ENCODE measurements at places on chromosomes 16 and 17.

DNA sequence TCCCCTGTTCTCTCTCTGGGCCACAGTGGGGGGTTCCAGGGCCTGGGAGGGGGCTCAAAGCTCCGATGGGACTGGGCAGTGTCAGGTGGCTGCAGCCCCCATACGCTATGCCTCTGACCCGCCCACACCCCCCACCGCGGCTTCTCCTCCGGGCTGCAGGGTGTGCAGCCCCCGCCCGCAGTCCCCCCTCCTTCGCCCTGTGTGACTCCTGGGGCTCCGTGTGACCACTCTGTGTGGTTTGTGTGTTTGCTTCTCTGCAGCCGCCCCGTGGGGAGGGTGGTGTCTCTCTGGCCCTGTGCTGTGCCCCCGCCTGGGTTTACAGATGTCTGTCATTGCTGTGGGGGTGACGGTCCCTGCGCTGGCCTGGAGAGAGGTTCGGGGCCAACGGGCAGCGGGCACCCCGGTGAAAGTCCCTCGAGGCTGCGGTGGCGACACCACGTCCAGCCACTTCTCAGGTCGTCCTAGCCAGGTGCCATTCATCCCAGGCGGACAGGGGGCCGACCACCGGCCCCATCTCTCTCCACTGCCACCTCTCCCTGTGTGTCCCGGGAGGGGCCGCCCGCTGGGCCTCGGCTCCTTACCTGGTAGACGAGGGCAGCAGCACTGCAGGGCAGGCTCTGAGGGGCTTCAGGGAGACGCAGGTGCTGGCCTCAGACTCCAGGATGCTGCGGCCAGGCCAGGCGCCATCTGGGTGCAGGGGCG, 5.5 kb downstream of the SSTR5 start:
- no peak for DNase-seq

GRCh38 chr16:82146957-82147356, 23.1 kb downstream of the MPHOSPH6 start:
- DNase-seq = no peak

- no peak for DNase-seq
Observed at GRCh38 chr16:48206594-48207242, 37.4 kb upstream of the LONP2 start.

DNA sequence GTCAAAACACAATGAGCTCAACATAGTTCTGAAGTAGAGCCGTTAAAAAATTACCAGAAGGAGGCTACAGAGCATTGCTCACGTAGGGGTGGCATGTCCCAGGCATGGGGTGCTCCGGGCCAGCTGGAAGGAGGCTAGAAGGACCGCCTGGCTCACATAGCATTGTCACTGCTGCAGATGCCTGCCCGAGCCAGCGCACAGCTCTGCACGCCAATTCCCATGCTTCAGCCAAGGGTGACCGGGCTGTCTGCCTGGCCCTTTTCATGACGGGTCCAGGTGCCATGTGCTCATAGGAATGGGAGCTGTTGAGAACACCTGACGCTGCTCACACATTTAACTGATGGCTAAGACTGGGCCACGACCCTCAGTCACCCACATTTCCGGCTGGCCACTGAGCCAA, 228.9 kb upstream of the FOXF1 start:
- no peak for DNase-seq

DNA sequence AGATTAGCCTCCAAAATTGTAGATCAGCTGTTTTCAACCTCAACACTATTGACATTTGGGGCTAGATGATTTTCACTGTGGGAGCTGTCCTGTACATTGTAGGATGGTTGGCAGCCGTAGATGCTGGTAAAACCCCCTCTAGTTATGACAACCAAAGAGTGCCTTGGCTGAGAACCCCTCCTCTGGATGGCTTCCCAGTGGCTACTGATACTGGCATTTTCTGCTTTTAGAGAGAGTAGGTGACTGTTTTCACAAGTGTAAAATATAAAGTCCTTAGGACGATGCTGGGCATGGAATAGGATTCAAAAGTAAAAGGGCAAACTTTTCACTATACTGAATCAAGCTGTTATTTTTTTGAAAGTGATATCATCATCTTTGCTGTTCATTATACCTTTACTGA, 1048.8 kb upstream of the EEF2KMT start:
- DNase-seq = no peak

GRCh38 chr16:81657224-81657623, 121.9 kb upstream of the PLCG2 start:
- DNase-seq = no peak

DNA sequence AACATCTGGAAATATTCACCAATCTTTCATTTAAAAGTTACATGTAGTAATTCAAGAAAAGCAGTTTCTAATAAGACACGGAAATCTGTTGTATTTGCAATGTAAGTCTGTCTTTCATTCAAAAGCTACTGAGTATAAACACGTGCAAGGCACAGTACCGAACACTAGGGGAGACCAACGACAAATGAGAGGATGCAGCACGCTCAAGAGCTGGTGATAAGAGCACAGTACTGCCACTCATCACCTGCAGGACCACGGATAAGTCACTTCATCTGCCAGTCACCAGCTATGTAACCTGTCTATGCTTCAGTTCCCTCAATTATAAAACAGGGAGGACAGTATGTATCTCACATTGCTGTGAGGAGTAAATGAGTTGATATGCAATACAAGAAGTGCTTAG, 67.1 kb downstream of the CLEC18A start:
- DNase-seq = peak; percentile 20

GRCh38 chr17:56912105-56912999, 1.5 kb downstream of the TRIM25 start:
- DNase-seq = no peak

GRCh38 chr16:58656899-58657298, 27.3 kb upstream of the CNOT1 start:
- DNase-seq = no peak

GRCh38 chr17:9174779-9175574, 153.7 kb downstream of the NTN1 start:
- no peak for DNase-seq

- DNase-seq = peak; percentile 74
Observed at GRCh38 chr16:85935974-85936760, 37.2 kb downstream of the IRF8 start.

- peak; percentile 55 for DNase-seq
Observed at GRCh38 chr17:17849845-17850373, 13.1 kb upstream of the SREBF1 start.

DNA sequence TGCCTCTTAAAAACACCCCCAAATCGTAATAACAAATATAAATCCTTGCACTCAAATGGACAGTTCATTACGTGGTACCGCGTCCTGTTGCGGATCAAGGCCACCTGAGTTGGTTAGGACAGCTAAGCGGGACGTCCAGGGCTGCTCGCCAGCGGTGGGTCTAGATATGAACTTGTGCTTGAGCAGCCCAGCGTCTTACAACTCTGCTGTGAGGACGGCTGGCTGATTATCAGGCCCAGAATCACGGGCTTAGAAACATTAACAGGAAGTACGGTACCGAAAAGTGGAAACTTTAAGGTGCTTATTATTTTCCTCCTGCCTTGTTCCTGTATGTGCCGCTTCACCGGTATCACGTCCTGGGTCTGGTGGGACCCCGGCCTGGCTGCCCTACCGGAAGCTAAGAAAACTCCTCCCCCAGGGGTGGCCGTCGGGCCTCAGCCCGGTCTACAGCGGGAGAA, 832 bp upstream of the SRRM2 start:
- no peak for DNase-seq

GRCh38 chr16:19857593-19858339, 26.9 kb downstream of the GPRC5B start:
- DNase-seq = no peak

- DNase-seq = no peak
Observed at GRCh38 chr17:60103957-60104356, 25.2 kb upstream of the HEATR6 start.

GRCh38 chr16:15900901-15901500, 12.6 kb upstream of the CEP20 start:
- DNase-seq = no peak

- DNase-seq = no peak
Observed at GRCh38 chr17:21500064-21500463, 123.9 kb downstream of the KCNJ12 start.

- DNase-seq = no peak
Observed at GRCh38 chr17:65891231-65891735, 300.6 kb downstream of the CEP112 start.

DNA sequence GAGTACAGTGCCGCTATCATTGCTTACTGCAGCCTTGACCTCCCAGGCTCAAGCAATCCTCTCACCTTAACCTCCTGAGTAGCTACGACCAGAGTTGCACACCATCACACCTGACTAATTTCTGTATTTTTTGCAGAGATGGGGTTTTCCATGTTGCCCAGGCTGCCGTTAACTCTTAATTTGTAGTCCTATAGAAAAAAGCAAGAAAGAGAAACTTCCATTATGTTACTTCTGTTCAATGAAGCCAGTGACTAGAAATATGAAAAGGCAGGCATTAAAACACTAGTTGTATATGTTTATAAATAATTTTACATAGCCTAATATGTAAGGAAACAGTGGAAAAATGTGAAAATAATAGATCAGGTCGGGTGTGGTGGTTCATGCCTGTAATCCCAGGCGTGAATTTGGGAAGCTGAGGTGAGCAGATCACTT, 9.7 kb downstream of the RAD51C start:
- no peak for DNase-seq

DNA sequence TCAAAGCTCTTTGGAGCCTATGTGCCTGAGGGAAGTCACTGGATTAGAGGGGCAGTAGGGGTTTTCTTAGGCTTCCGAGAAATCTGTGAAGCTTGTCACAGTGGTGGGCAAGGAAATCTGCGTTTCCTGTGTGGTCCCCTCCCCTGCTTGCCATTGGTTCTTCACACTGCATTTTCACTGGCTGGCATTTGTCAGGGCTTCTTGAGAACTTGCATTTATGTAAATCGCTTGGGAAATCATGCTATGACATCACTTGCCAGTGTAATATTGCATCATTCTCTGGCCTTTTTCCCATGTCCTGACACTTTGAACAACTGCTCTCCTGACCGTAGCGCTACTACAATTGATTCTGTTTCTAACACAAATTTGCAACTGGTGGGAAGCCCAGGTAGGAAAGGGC, 1.8 kb downstream of the CACNG3 start:
- DNase-seq = no peak

DNA sequence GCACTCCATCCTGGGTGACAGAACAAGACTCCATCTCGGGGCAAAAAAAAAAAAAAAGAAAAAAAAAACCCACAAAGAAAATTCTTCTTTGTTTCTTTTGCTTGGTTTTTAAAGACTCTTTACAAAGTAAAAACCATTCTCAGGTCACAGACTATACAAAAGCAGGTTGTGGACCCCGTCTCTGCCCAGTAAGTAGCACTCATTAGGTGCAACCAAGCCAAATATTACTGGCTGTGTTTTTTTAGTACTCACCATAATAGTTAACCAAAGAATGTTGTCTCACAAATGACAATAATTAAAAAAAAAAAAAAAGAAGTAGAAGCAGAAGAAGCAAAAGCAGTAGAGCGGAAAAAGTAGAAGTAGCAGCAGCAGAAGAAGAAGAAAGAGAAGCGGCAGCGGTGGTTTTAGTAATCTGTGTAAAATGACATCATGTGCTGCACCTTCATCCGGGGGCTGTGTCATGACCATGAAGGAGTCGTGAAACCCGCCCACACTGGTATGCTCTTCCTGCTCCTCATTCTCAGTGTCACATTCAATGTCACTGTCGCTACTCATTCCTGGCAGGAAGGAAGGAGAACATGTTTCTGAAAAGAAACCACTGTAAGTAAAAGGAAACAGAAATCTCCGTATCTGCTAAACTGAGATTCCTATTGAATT, 105.4 kb downstream of the TRIM37 start:
- peak; percentile 78 for DNase-seq

DNA sequence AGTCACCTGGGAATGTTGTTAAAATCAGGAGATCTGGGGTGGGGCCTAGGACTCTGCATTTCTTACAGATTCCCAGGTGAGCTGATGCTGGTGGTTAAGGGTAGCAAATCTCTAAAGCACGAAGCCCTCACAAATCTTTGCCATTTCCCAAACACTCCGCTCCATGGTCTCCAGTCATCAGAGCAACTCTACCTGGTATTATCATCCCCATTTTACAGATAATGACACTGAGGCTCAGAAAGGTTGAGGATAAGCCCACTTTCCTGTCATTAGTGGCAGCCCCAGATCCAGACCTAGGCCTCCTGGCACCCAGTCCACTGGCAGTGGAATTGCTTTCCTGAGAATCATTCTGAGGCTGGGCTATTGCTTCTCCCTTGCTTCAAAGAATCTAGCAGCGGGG, 8.7 kb downstream of the SLC46A1 start:
- no peak for DNase-seq

GRCh38 chr16:15444264-15444663, 9.9 kb downstream of the BMERB1 start:
- DNase-seq = no peak

DNA sequence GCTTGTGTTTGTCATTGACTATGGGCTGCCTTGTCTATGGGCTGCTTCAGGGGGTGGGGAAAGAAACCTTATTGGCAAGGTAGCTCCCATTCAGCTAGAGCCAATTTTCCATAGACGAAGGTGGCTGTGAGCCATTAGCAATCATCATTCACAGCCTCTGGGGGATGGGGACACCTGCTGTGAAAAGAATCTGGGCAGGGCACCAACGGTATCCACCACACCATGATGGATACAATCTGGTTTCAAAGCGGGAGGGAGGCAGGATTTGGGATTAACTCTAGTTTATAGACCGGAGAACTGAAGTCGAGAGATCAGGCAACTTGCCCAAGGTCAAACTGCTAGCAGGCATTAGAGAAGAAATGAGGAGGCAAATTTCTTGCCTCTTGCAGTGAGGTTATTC, 182.3 kb downstream of the SHISA9 start:
- no peak for DNase-seq

- DNase-seq = no peak
Observed at GRCh38 chr16:85608515-85608885, 4.6 kb upstream of the GSE1 start.

DNA sequence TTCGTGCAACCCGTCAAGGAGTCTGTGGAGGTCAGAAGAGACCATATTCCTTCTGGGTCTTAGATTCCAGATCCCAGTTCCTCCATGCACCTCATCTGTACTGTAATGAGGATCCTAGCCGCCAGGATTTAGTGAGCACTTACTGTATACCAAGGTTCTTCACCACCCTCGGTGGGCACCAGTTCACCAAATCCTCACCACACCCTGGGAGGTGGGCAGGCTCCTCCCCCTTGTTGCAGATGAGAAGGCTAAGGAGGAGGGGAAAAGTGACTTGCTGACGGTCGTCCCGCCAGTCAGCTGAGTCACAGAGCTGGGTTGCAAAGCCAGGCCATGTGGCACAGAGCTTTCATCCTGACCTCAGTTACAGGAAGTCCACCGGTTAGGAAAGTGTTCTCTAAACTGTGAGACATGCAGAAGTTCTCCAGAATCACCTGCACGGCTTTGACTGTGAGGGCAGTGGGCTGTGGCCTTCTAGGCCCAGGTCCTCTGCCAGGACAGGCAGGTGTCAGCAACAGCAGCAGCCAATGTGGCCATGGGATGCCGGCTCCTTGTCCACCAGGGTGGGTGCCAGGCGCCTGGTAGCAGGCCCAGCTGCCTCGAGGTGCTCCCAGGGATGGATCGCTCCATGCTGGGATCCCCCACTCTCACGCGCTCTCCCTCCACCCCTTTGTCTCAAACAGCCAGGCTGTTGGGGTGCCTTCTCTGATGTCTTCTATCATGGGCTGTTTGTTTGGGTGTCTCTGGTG, 240.3 kb upstream of the GSE1 start:
- no peak for DNase-seq

- DNase-seq = no peak
Observed at GRCh38 chr16:11612665-11613025, 25.9 kb upstream of the LITAF start.

GRCh38 chr17:65601145-65601544, 39.7 kb upstream of the AXIN2 start:
- no peak for DNase-seq

GRCh38 chr16:5504064-5504781, 406.6 kb upstream of the EEF2KMT start:
- no peak for DNase-seq
